ENCODE measurements at places on chromosomes 16 and 17.

- no peak for DNase-seq
Observed at GRCh38 chr16:17138801-17139200, 332.0 kb downstream of the XYLT1 start.

- DNase-seq, result no peak
Observed at GRCh38 chr16:76835779-76836300, 355.1 kb upstream of the MON1B start.

- DNase-seq, result no peak
Observed at GRCh38 chr16:1054660-1055556, 17.6 kb upstream of the SSTR5 start.

- DNase-seq, result no peak
Observed at GRCh38 chr17:74529243-74529642, 2.0 kb downstream of the CD300LB start.

GRCh38 chr17:16504984-16505383, 13.0 kb upstream of the LRRC75A start:
- no peak for DNase-seq

DNA sequence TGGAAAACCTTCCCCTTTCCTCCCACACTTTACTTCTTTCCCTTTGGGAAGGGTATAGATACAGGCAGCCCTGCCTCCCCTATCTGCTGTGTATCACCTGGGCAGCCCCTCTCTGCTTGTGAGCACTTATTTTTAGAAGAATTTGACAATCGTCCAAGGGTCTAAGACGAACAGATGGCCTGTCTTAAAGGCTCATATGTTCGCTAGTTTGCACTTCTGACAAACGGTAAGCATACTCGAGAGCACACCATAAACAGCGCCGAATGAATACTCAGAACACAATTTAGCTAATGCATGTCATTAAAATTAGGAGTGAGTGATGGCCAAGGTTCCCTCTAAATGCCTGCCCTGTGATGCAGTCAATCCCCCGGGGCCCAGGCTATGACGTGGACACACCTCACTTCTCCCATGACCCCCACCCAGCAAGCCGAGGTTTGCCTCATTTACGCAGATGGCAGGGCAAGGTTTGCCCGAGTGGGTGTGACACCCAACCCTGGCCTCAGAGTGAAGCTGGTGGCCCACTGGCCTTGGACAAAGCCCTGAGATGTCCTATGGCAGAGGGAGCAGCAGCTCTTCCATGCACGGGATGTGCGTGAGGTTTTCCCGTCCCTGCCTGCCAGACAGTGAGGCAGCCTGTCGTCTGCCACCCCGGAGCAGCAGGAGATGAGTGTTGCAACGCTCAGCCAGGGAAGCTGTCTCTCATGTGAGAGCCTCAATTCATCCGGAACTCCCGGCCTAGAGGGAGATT, 125.2 kb downstream of the C16orf78 start:
- DNase-seq, result no peak

- no peak for DNase-seq
Observed at GRCh38 chr17:57892146-57892819, 42.4 kb upstream of the MRPS23 start.

DNA sequence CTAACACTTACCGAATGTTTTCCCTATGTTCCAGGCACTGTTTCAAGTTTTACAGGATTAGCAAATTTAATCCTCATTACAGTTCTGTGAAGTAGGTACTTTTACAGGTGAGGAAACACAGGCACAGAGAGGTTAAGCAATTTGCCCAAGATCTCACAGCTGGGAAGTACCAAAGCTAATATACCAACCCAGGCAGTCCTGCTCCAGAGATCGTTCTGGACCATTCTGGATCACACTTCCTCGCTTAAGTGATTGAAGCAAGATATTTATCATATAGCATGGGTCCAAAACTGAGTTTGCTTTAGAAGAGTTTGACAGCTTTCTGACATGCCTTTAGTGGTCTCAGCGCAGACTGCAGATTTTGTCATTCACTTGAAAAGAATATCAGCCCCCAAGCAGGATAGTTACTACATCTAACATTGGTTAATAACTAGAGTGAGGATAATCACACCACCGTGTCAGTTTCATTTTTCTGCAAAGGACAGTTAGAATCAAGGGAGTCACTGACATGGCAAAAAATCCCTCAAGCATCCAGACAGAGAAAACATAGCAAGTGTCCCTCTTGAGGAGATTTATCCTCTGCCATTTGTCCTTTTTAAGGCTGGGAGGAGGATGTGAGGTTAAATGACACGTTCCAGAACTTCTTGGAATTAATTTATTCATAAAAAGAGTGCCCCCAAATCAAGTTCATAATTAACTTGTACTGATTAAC, 5.1 kb downstream of the HS3ST3B1 start:
- DNase-seq, result no peak

GRCh38 chr17:31318298-31318801, 3.1 kb downstream of the EVI2A start:
- DNase-seq, result no peak

- DNase-seq, result peak; percentile 85
Observed at GRCh38 chr16:11133344-11133943, 122.6 kb downstream of the SOCS1 start.

DNA sequence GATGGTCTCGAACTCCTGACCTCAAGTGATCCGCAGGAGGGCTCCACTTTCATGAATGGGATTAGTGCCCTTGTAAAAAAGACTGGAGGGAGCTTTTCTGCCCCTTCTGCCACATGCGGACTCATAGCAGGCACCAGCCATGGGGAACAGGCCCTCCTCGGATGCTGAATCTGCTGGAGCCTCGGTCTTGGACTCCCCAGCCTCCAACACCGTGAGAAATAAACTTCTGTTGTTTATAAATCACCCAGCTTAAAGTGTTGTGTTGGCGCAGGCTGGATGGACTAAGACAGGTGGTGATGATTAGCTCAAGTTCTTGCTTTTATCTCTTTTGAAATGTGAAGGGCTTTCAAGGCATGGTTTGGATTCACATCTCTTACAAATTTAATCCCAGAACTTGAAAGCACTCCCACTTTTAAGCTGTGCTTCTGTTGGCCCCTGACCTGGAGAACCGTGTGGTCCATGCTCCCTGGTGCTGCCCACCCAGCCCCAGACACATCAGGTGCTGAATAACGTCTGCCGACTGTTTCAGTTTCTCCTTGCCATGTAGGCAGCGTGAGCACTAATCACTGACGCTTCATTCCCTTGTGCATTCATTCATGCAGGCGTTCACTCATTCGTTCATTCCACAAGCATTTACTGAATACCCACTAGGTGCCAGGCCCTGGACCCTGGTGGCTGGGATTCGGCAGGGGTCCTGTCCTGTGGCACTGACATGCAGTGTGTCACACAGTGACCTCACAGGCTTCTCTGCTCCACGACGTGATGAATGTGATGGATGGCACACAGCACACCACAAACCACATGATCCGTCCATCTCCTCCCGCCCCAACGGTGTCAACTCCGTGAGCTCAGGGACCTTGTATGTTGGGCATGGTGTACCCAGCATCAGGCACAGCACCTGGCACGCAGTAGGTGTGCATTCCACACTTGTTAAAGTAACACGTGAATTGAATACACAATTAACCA, 8.9 kb downstream of the CIBAR2 start:
- DNase-seq, result no peak

DNA sequence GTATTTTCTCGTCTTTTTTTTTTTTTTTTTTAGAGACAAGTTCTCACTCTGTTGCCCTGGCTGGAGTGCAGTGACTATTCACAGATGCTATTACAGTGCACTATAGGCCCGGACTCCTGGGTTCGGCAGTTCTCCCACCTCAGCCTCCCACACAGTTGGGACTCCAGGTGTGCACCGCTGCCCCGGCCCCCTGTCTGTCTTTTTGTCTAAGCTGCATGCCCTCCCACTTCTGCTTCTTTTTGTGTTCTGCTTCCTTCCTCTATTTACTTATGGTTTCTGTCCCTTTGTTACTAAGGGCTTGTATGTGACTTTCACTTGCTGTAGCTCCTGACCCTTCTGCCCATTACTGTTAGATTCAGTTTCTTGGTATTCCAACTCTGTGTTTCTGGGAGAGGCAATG, 20.5 kb downstream of the SLC7A6 start:
- no peak for DNase-seq

GRCh38 chr17:45910667-45911066, 16.3 kb downstream of the MAPT start:
- DNase-seq, result no peak

DNA sequence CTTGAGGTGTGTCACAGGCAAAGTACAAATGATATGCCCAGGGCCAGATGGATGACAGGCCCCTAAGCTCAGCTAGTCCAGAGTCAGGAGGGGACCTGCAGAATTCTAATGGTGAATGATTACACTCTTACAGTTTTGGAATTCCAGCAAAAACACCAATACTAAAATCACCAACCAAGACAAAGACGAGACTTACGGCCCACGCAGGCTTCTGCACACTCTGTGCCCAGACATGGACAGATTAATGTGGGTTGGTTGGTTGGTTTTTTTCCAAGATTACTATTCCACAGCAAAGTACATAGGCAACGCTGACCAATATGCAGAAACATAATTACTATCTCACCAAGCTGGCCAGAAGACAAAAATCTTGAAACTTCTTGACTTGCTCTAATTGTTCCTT, 9.7 kb downstream of the ADCY9 start:
- DNase-seq, result no peak

DNA sequence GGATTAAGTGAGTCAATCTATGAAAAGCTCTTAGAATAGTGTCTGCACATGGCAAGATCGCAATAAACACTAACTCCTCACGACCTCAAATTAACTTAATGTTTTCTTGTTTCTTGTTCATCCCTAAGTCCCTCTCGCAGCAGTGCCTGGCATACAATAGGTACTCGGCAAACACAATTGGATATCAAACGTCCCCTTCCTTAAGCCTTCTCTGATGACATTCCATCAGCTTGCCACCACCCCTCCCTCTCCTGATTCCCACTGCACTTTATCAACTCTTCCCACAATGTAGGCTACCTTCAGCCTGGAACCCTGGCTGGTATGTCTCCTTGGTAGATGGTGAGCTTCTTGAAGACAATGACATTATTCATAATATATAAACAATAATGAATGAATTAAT, 33.3 kb downstream of the CCDC42 start:
- no peak for DNase-seq

- no peak for DNase-seq
Observed at GRCh38 chr17:31738067-31738466, 121.0 kb downstream of the COPRS start.

GRCh38 chr17:49753959-49754391, 10.0 kb downstream of the FAM117A start:
- no peak for DNase-seq

- DNase-seq, result no peak
Observed at GRCh38 chr17:61208301-61209105, 191.1 kb upstream of the TBX2 start.

DNA sequence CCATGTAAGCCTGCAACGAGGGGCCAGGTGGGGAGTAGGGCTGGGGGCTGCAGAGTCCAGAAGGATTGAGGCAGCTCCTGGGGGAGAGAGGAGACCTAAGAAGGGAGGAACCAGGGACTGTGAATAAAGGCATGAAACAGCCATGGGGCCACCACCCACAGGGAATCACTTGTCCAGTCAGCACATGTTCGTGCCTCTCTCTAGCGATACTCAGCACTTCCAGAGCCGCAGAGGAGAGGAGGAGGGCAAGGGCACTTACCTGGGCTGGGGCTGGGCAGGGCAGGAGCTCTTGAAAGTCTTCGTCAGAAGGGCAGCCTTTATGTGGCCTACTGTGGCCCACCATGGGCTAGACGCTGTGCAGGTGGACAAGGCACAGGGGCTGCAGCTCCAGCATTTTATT, 24.2 kb downstream of the CACNA1G start:
- no peak for DNase-seq

DNA sequence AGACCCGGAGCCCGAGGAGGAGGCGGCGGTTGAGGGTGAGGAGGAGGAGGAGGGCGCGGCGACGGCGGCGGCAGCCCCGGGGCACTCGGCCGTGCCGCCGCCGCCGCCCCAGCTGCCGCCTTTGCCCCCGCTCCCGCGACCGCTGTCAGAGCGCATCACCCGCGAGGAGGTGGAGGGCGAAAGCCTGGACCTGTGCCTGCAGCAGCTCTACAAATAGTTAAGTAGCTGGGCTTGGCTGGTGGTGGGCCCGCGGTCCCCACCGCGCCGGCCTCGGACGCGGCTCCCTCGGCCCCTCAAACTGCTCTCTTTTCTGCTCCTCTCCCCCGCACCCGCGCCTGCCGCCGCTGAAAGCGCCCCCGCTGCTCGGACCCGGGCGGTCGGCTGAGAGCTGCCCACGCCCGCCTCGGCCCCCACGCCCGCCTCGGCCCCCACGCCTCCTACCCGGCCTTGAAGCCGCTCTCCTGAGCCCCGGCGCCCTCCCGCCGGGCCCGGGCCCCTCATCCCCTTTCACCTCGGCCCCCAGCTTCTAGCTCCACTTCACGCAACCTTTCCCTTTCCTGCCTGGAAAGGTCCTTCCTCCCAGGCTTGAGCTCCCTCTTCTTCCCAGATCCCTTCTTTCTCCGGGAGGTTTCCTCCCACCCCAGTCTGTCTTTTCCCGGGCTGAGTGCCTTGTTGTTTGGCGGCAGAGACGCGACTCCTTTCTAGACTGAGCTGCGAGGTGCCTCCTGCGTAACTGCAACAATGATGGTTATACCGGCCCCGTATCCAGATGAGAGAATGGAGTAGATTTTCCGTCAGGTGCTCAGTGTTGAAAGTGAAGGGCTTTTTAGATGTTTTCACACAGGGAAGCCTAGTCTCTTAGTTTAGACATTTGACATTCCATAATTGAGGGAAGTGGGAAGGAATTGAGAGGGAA, 850 bp downstream of the PPM1E start:
- no peak for DNase-seq

DNA sequence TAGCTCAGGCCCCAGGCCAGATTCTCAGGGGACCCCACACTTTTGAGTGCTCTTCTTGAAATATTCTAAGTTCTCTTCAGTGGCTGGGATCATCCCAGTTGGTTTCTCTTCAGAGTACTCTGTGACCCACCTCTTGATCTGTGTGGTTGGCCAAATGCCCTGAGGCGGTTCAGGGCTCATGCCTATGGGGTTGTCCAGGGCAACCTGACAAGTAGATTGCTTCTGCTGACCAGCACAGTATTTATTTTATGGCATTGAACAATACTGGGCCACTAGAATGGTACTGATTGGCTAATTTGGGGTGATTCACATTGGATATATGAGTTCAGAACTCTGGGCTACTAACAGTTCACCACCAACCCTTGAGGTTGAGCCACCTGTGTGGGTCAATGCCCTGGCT, 7.4 kb upstream of the GOSR2 start:
- no peak for DNase-seq

DNA sequence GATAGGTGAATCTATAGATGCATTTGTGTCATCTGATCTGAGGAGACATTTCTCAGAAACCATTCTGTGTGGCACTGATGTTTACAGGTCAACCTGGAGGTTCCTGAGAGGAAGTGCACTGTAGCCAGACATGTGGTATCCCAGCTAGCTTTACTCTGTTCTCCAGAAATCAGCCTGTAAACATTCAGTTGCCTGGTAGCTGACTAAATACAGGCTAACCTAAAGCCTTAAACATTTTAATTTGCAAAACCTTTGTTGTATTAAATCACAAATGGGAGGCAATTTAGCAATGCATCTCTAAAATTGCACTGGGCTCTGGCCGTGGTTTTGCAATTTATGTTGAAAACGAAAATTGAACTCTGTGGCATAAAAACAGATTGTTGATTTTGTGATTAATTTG, 207.6 kb downstream of the FTO start:
- DNase-seq, result no peak

GRCh38 chr17:81302861-81303333, 7.8 kb upstream of the SLC38A10 start:
- no peak for DNase-seq

Measured in non-pigmented ciliary epithelial cell (primary cell).